NCI-H526 (cell line): ENCODE measurements at places on chromosomes 12 and 14.
A peak's percentile ranks its signal among the peaks of the same experiment; 100 is the strongest.

GRCh38 chr12:96049101-96049500, 13.7 kb upstream of the LTA4H start:
- DNase-seq, result no peak

- no peak for DNase-seq
Observed at GRCh38 chr12:4478933-4479332, 33.3 kb upstream of the FGF6 start.

- no peak for DNase-seq
Observed at GRCh38 chr12:52062167-52063081, 7.4 kb upstream of the ATG101 start.

- peak; percentile 51 for DNase-seq
Observed at GRCh38 chr12:76030341-76031080, 1.1 kb downstream of the PHLDA1 start.

GRCh38 chr12:4297617-4298016, 23.4 kb upstream of the TIGAR start:
- no peak for DNase-seq

- no peak for DNase-seq
Observed at GRCh38 chr12:19039515-19039914, 90.0 kb upstream of the PLEKHA5 start.
